Activated gamma-delta T cell treated with anti-CD3 and anti-CD28 coated beads, Interleukin-2, amount 50 U/mL, for 16 hours (primary cell): ENCODE measurements at places on chromosomes 1 and 21.

GRCh38 chr1:39116116-39116607 lies 88.3 kb upstream of the MACF1 start:
- no peak for DNase-seq

- DNase-seq = no peak
Measured at GRCh38 chr1:107318932-107319331, 178.1 kb downstream of the NTNG1 start.

DNA sequence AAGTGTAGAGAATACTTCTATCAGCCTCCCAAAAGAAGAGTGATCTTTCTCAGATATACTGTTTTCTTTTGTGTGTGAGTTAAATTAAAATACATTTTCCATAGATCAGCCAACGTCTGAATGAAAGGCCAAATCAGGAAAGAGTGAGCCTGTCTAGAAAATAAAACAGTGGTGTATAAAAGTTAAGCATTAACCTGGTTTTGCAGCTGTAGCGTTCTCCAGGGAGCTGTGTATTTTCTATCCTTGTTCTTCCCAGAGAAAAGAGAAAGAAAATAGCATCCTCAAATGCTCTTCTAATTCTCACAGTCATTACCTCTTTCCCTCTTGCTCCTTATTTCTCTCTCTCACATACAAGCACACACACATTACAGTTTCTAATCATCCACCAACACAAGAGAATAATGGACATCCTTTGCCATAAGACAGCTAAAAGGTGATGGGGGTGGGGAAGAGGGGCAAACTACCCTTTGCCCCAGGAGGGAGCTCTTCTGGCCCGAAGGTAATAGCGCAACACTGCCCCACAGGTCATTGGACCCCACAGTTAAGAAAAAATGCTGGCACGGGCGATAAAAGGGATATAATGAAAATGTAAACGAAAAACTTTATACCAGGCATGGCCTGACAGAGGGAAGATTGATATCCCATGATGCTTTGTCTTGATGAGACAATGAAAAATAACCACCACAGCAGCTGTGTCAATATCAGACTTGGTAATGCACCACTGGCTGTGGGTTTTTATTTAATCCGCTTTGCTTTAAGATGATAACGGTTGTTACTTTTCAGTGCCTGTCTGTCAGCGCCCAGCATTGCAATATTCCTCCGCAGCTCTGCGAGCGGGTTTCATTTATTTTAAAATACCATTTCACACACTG lies 150.3 kb downstream of the NUF2 start:
- DNase-seq = no peak

DNA sequence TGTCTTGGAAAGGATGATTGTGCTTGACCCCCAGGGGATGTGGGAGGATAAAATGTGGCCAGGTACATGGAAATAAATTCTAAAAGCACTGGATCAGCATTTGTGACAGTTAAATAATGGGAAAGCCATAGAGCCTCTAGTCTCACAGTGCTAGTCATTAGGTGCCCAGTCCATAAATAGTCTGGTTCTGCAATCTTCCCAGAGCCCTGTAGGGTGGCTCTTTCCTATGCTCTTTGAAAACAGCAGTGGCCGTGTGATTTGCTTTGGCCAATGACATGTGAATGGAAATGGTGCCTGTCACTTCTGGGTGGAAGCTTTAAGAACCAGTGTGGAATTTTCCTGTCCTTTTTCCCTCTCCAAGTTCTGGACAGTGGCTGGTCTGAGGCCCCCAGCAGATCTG lies 113.2 kb downstream of the TRABD2B start:
- DNase-seq = no peak

GRCh38 chr1:77976433-77977076 lies 2.3 kb downstream of the FUBP1 start:
- DNase-seq = no peak

- DNase-seq = no peak
Measured at GRCh38 chr1:221101807-221102605, 222.8 kb downstream of the HLX start.

GRCh38 chr1:5934058-5934884 lies 58.0 kb downstream of the NPHP4 start:
- no peak for DNase-seq

DNA sequence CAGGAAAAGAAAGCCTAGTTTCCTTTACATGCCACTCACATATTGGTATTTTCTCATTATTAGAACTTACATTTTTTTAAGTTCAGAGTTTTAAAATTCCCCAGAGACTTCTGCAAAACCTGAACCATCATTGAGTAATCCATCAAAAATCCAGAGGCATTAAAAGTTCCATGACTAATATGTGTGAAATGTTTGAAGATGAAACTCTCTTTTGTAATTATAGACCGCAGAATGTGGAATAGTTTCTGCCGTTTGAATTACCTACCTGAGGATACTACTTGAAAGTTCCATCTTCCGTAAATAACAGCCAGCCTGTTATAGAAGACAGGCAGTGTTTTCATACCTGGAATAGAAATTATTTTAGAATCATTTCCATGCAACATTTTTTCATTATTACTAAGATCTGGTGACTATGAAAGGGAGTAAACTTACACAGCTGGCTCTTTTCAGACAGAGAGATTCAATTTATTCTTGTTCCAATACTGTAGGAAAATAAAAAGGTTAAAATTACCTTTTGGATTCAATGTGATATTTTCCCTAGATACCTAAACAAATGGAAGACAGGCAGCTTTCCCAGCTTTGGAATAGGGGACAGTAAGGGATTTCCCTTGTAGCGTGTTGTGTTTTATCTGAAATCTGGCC lies 131.4 kb downstream of the ST6GALNAC5 start:
- DNase-seq = no peak

DNA sequence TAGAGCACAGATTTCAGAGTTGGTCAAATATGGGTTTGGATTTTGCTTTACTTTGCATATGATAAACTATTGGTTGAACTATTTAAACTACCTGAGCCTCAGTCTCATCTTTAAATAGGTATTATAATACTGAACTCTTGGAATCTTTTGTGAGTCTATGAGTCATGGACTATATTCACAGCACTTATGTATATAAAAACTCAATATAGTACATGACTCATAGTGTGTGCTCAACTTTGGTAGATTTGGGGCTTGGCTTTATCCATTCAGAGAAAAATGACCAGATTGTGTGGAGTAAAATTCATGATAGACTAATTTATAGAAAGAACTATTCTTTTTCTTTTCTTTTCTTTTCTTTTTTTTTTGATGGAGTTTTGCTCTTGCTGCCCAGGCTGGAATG lies 28.7 kb downstream of the FCRL3 start:
- no peak for DNase-seq

DNA sequence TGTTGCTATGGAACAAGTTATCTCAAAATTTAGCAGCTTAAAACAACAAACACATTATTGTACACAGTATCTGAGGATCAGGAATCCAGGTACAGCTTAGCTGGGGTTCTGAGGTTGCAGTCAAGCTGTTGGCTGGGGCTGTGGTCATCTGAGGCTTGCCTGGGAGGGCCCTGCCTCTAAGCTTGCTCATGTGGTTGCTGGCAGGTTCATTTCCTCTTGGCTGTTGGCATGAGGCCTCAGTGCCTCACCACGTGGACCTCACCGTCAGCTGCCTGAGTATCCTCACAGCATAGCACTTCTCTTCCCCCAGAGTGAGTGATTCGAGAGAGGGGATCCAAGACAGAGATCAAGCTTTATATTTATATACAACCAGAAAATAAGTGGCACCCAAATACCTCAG lies 18.6 kb downstream of the NTPCR start:
- no peak for DNase-seq

DNA sequence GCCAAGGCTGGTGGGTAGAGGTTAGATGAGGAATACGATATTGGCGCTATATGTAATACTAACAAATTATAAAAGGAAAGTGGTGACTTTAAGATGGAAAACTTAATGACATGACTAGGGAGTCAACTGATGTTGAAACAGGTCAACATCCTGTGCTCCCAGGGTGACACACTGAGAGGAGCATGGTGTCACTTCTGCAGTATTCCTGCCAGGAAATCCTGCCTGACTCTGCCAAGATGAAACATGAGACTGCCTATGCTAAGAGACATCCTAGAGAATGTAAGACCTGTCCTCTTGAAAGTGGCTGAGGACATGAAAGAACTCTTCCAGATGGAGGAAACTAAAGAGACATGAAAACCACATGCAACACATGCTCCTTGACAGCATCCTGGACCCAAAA lies 65.0 kb upstream of the KCND3 start:
- no peak for DNase-seq

DNA sequence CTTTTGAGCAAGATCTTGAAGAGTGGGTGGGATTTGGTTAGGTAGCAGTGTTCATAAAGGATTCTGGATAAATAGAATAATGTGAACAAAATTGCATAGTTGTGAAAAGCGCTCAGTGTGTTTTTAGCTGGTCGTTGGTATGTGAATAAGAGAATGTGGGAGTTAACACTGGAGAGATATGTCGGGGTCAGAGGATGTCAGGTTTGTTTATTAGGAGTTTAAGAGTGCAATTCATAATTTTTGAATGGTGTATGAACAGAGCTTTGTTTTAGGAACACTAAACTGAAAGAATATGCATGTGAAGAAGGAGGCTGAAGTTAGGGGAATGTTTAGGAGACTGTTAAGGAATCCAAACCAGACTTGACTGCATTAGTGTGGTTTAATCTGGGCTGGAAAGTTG lies 9.4 kb downstream of the USP16 start:
- DNase-seq = no peak
